ENCODE measurements at places on chromosomes 1 and 21. TPM values are rescaled to one million over a fixed set of nuclear protein-coding genes. Genes with fewer than 3 reads are reported as not detected.

Gene UBXN10
- total RNA-seq = 1.0 TPM

Gene SERPINC1
- 2.3 TPM for total RNA-seq

Gene OR2T11
- 0.56 TPM for total RNA-seq

DNA sequence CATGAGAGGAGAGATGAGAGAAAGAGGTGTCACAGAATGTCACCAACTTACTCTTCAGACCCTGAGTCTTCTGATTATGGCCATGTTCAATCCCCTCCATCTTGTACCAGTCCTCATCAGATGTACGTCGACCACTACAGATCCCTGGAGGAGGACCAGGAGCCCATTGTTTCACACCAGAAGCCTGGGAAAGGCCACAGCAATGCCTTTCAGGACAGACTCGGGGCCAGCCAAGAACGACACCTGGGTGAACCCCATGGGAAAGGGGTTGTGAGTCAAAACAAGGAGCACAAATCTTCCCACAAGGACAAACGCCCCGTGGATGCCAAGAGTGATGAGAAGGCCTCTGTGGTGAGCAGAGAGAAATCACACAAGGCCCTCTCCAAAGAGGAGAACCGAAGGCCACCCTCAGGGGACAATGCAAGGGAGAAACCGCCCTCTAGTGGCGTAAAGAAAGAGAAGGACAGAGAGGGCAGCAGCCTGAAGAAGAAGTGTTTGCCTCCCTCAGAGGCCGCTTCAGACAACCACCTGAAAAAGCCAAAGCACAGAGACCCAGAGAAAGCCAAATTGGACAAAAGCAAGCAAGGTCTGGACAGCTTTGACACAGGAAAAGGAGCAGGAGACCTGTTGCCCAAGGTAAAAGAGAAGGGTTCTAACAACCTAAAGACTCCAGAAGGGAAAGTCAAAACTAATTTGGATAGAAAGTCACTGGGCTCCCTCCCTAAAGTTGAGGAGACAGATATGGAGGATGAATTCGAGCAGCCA lies 8.0 kb downstream of the ELOA start:
- DNase-seq = no peak

GRCh38 chr1:70211541-70211940 lies 6.2 kb upstream of the LRRC40 start:
- no peak for DNase-seq

DNA sequence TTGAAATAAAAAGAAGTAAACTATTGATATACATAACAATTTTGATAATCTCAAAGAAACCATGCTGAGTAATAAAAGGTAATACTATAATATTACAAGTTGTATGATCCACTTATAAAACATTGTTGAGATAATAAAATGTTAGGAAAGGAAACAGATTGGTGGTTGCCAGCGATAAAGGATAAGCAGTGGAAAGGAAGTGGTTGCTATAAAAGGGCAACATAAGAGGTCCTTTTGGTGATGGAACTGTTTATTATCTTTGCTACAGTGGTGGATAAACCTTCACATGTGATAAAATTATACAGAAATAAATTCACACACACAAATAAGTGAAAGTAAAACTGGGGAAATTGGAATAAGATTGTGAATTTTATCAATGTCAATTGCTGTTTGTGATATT lies 15.1 kb downstream of the OR6F1 start:
- DNase-seq = no peak

DNA sequence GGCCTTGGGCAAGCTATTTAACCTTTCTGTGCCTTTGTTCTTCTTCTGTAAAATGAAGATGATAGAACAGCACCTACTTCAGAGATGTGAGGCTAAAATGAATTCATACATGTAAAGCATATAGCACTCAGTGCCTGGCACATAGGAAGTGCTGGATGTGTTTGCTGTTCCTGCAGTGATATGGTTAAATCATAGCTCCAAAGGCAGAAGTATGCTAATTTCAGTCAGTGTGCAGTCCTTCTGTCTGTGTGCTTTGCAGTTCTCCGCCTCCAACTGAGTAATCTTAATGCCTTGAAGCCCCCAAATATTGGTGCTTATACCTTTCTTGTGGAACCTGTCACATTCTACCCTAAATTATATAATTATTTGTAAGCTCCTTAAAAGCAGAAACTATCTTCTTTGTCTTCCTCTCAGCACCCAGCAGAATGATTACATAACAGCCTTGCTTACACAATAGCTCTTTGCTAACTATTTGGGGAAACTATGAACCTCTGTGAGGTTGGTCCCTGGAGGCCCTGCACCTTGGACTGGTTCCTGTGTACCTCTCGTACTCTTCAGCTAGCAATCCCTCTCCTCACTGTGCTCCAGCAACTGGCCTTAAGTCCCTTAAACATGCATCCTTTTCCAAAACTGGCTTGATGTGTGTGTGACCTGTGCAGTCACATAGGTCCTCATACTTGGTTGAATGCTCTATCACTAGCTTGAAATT lies 57.0 kb upstream of the CACYBP start:
- no peak for DNase-seq

- no peak for DNase-seq
Measured at GRCh38 chr1:31859719-31860118, 43.9 kb upstream of the SPOCD1 start.

- DNase-seq = no peak
Measured at GRCh38 chr1:116508984-116509980, 61.5 kb downstream of the CD58 start.

- DNase-seq = no peak
Measured at GRCh38 chr1:148010527-148010926, 82.3 kb downstream of the GPR89B start.

Data from suprapubic skin (tissue), 4 donors.